Stimulated activated CD8-positive, alpha-beta memory T cell treated with anti-CD3 and anti-CD28 coated beads, Interleukin-2, amount 100 ng/mL, for 1 hour (primary cell): ENCODE measurements at places on chromosomes 12 and 14.

- no peak for DNase-seq
Observed at GRCh38 chr14:92928258-92928629, 5.3 kb downstream of the CHGA start.

DNA sequence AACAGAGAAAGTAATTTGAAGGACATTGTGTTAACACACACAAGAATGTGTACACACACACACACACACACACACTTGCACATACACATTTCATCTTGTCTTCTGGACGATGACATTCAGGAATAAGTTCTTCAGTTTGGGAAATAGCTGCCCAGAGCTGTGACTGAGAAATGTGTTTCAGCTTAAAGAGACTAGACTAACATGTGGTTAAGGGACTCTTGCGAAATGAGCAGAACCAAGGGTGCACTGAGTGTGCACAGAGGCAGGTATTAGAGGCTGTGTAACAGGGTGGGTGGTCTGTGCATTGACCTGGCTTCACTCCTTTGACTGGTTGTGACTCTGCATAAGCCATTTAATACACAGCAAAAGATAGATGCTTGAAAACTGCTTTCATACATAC, 29.4 kb upstream of the KCNA5 start:
- no peak for DNase-seq

DNA sequence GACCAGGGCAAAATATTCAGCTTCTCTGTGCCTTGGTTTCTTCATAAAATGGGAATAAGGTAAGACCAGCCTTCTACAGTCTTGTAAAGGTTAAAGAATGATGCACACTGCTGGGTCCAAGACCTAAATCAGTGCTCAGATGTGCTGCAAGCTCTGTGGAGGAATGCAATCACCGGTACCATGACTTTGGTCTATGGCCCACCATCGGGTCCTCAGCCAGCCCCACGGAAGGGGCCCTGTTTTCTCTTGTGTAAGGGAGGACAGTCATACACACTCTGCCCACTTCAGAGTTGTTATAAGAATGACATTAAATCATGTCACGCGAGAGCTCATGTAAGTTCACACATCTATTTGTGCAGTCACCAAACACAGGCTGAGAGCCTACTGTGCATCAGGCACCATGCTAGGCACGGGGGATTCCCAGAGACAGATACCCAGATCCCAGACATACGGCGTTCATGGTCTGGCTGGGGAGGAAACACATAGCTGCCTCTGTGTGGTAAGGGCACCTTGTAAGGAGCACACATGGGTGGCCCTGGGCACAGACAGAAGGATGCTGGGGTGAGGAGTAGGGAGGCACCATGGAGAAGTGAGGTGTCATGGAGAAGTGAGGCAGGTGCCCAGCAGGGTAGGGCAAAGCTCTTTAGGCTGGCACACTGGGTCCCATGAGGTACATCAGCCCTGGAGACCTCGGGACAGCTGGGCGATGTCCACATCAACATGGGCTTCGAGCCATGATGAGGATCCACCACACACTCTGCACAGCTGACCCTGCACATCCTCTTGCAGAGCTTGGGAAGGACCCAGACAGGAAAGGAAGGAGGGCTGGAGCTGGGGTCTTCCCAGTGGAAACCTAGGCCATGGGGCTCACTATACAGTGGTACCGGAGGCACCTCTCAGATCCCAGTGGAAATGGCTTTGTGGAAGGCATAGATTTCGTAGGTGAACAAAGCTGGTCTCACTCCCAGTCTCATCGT, 190.4 kb upstream of the DIO3 start:
- no peak for DNase-seq

- DNase-seq = no peak
Observed at GRCh38 chr14:72736786-72737559, 156.9 kb downstream of the DPF3 start.

DNA sequence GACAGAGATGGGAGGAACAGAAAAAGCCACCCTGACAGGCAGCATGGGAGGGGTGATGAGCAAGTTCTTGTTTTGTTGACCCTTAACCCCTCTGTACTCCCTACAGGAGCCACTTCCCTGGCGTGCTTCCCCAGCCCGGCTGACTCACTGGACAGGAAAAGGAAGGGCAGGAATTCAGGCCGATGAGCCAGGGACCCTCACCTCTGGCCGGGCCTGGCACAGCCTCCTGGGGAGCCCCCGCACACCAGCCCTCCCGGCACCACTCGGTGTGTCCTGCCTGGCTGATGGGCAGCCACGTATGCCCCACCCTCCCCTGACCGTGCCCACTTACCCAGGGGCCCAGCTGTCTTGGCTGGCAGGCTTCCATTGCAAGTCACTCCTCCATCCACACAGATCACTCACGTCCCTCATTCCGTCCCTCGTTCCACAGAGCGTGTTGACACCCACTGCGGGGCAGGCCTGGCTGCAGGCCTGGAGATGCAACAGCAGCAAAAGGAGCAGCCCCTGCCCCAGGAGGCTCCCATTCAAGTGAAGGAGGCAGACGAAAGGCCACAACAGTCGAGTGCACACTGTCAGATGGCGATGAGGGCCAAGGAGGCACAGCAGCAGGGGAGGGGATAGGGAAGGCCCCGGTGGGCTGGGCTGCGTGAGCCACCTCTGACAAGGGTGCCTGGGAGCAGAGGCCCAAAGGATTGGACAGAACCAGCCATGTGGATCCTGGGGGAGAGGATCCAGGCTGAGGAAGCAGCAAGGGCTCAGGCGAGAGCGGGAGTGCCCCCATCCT, 19.7 kb upstream of the CD9 start:
- no peak for DNase-seq

- DNase-seq = no peak
Observed at GRCh38 chr12:91921555-91921954, 224.1 kb downstream of the BTG1 start.

GRCh38 chr12:109309381-109310246, 530 bp upstream of the FOXN4 start:
- no peak for DNase-seq

DNA sequence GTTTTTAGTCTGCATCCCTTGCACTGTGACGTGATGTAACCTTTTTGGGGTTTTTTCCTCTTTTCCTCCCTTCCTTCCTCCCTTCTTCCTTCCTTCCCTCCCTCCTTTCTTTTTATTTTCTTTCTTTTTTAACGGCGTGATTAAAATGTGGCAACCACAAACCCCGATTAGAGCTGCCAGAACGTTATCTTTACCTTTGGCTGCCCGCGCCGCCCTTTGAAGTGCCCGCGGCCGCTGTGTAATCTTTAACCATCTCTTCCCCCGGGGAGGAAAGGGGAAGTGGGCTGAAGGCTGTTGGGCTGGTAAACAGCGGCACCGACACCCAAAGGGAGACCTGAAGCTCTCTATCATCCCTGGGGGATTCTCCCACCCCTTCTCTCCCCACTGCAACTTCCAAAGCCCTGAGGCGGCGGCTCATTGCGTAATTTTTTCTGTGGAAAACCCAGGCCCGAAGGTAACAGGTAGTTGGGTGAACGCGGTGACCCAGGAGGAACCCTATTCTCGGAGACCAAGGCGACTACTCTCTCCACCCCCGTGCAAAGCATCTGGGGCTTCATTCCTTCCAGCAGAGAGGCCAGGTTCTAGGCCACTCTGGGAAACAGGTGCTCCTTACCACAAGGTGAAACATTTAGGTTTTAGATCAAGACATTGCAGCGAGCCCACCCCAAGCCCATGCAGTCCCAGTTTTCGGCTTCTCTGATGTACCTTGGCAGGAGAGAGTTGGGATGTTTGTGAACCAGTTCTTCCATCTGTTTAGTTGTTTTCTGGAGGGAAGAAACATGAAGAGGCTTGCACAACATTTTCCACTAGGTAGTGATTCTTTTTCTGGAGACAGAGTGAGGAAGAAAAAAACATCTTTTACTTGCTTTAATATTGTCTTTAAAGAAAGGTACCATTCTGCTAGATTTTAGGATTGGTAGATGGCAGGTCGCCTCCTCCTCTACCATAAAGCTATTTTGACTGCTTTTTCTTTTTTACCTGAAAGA, 1.5 kb downstream of the LGR5 start:
- no peak for DNase-seq

DNA sequence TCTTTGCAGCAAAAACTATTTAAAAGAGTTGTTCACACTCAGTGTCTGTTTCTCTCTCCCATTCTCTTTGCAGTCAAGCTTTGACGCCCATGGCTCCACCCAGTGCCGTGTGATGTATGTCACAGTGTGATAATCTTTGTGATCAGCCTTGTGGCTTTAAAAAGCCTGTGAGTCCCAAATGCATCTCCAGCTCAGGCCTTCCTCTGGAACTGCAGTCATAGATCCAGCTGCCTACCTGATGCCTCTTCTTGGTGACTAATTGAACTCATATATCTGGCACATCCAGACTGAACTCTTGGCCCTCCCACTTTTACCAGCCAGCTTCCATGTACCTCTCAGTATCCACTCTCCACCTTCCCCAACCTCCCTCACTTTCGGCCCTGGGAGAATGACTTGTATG, 182.8 kb upstream of the ARHGAP5 start:
- no peak for DNase-seq

- no peak for DNase-seq
Observed at GRCh38 chr14:101188571-101188915, 285.0 kb upstream of the RTL1 start.

GRCh38 chr12:75812271-75813018, 219.1 kb downstream of the PHLDA1 start:
- DNase-seq = no peak

DNA sequence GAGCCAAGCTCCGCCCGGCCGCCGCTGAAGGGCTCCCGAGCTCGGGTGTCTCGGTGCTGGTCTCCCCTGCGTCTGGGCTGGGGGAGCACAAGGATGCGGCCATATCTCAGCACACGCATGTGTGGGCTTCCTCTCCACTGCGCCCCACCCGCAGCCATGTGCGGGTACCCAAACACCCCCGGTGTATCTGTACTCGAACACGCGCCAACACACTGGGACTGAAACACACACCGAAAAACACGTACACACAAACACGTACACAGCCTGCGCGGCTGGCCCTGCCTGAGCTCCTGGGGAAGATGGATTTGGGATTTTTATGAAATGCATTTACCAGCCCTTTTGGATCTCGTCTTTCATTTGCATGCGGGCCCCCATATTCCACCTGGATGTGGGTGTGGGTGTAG, 897 bp upstream of the TBX3 start:
- no peak for DNase-seq

- no peak for DNase-seq
Observed at GRCh38 chr12:98402091-98402490, 113.3 kb upstream of the TMPO start.

DNA sequence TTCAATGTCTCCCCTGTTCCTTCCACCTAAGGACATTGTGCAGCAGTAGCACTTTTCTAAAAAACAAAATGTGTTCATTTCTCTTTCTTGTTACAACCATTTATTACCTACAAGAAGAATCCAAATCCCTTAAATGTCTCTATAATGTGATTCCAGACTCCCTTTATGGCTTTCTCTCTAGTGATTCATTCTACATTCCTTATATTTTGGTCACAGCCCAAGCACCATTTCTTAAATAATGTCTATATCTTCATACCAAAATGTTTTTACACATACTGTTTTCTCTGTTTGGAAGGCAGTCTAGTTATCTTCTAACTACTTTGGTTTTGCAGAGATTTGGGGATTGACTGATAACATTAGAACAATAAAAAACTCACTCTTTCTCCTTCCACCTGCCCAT, 1037.3 kb upstream of the FLRT2 start:
- no peak for DNase-seq

DNA sequence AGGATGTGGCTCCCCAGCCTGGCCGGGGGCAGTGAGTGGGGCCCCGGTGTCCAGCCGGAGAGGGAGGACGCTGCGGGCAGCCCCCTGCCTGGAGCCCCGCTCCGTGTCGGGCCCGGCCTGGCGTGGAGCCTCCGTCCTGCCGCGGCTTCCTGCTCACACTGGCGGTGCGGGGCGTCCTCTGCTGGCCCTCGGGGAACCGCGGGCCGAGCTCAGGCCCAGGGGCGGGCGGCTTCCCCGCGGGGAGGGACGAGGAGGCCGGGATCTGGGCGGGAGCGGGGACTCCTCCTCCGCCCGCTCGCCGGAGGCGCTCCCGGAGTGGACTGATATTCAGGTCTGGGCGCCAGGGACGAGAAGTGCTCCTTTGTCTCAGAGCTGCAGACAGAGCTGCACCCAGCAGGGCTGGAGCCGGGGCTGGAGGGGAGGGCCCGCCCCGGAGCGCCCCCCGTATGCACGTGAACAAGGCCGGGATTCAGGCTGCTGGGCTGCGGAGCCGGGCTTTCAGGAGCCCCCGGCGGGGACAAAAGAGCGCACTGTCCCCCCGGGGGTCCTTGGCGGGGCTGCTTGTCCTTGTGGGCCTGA, 2.2 kb downstream of the MMP17 start:
- no peak for DNase-seq

GRCh38 chr14:78836777-78837176, 666.6 kb downstream of the NRXN3 start:
- DNase-seq = no peak

DNA sequence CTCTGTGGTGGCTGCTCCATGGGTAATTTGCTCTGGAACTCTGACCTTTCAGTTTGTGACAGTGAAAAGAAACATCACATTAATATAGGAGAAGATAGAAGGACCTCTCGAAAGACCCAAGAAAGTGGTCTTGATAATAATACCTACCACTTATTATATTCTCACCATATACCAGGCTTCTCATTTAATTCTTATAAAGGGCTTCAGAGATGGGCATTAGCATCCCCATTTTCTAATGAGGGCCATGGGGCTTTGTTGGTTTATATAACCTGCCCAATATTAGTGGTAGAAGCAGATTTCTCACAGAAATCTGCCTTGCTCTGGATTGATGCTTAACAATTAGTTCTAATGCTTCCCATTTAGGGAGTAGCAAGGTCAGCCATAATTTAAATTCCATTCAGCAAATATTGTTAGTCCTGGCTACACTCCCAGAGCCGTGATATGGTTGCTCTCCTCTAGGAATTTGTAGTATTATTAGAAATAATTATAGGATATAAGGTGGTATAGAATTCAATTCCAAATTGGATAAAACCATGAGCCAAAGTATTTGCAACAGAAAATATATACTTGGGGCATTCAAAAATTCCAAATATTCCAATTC, 7.4 kb upstream of the AMIGO2 start:
- DNase-seq = no peak

DNA sequence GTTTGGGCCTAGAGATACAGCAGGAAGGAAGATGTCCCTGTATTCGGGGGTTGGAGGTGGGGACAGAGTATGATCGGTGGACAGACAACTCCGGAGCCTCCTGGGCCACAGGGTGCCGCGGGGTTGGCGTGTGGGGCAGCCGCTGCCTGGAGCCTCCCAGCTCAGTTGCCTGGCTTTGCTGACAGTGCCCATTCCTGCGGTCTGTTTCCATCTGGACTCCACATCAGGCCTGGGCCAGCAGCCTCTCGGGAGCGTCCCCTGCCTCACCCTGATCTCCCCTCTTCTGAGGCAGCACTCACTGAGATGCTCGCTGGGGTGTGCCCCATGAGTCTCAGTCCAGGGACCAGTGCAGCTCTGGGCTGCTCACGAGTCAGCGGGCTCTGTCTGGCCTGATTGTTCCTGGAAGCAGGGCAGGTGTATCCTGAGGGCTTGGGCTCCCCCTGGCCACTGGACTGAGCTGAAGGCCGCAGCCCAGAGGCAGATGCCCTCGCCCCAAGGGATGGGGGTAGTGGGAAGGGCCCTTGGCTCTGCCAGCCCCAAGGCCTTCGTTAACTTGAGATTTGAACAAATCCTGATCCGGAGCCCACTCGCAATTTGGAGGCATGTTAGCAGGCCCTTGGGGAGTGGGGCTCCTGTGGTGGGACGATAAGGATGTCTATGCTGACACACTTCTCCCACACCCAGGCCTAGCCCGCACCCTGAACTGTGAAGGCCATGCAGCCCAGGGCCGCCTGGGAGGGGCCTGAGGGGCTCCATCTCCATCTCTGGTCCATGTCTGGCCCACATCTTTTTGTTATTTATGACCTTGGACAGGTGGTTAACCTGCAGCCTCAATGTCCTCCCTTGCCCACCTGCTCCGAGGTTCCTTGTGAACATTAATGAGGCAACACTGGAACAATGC, 7.5 kb downstream of the HIP1R start:
- no peak for DNase-seq
